Glutamatergic neuron (in vitro differentiated cells): ENCODE measurements at places on chromosomes 4 and X. TPM values are rescaled to one million over a fixed set of nuclear protein-coding genes. Genes with fewer than 3 reads are reported as not detected.

- no peak for DNase-seq
Measured at GRCh38 chrX:43500996-43501694, 155.0 kb upstream of the MAOA start.

GRCh38 chr4:153387981-153388380 is 43.5 kb downstream of the MND1 start:
- DNase-seq: no peak

- DNase-seq: peak; percentile 17
Measured at GRCh38 chr4:3452376-3452775, 10.6 kb downstream of the HGFAC start.

DNA sequence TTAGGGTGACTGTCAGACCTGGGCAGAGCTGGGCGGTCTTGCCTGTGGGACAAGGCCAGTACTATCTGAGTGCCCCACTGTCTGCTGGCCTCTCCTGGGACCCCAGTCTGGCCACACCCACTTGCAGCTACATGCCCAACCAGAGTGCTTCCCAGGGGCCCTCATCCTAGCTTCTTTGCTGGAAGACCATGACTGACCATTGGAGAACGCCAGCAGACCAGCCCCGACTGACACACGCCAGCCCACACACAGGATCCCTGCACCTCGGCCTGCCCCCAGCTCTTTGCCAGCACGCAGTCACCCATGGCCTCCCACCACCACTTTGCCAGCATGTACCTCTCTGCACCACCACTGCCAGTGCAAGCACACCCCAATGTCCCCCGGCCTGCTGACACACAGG is 585.7 kb downstream of the ZNF674 start:
- no peak for DNase-seq

- peak; percentile 16 for DNase-seq
Measured at GRCh38 chr4:64341711-64342110, 67.5 kb downstream of the TECRL start.

DNA sequence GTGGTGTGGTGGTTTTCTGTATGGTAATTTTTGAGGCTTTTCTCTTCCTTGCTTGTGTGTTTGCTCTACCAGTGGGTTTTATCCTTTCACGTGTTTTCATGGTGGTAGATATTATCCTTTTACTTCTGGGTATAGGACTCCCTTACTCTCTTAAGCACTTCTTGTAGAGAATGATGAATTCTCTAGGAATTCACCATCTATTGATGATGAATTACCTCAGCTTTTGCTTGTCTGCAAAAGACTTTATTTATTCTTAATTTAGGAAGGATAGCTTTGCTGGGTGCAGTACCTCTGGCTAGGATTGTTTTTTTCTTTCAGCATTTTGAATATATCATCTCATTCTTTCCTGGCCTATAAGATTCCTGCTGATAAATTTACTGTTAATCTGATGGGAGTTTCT is 415.3 kb downstream of the PDGFC start:
- no peak for DNase-seq

GRCh38 chrX:48891402-48892288 is 5.9 kb downstream of the TIMM17B start:
- DNase-seq: peak; percentile 83

- DNase-seq: no peak
Measured at GRCh38 chr4:67910585-67910905, 26.7 kb upstream of the TMPRSS11D start.

DNA sequence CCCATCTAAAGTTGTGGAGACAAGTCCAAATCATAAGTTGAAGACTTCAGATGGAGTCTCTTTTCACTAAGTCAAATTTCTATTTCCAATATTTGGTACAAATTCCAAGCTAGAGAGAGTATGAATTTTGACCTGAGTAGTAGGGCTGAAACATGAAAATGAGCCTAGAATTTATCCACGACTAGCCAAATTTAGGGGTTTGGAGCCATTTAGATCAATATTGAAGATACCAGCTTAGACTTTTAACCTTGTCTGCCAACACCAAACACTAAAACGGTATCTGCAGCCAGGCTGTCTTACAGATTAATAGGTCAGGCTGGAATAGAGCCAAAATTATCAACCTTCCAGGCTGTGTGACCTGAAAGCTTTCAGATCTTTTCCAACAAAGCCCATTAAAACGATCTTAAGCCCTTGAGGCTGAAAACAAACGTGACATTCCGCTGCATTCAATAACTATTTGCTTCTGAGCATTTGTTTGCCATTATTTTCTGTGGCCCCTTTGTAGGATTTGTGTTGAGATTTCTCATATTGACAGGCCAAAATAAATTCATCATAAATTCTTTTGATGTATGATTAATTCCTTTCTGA is 268.7 kb upstream of the DKK2 start:
- no peak for DNase-seq

DNA sequence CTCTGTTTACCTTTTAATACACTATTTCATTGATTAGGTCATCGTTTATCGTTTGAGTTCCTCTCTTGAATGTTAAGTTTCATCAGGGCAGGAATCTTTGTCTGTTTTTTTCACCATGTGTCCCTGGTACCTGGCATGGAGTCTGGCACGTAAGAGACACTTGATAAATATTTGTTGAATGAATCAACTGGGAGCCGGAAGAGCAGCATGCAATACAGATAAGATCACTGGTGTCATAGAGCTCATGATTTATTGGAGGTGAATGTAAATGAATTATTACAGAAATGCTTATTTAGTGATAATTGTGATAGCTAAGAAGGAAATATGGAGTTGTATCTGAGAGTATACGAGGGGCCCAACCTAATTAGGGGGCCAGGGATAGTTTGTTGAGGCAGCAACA is 62.8 kb downstream of the UCHL1 start:
- DNase-seq: no peak

GRCh38 chr4:56674984-56675383 is 6.1 kb downstream of the HOPX start:
- no peak for DNase-seq

DNA sequence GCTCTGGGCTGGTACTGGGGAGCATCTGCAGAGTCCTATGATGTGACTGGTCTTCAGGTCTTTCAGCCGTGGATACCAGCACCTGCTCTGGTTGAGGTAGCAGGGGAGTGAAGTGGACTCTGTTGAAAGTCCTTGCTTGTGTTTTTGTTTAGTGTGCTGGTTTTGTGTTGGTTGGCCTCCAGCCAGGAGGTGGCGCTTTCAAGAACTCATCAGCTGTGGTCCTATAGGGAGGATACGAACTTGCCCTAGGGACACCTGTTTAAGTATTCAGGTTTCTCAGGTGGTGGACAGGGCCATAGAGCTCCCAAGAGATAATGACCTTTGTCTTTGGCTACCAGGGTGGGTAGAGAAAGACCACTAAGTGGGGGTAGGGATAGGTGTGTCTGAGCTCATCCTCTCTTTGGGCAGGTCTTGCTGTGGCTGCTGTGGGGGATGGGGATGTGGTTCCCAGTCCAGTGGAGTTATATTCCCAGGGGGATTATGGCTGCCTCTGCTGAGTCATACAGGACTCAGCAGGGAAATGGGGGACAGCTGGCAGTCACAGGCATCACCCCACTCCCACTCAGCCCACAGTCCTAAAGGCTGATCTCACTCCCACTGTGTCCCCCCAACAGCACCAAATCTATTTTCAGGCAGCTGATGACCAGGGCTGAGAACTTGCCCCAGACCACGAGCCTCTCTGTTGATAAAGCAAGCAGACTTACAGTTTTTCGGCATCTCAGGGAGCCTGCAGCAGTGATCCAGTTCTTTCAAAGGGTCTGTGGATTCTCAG is 24.1 kb downstream of the MSMO1 start:
- no peak for DNase-seq

- DNase-seq: no peak
Measured at GRCh38 chr4:111991797-111992196, 153.5 kb upstream of the FAM241A start.

DNA sequence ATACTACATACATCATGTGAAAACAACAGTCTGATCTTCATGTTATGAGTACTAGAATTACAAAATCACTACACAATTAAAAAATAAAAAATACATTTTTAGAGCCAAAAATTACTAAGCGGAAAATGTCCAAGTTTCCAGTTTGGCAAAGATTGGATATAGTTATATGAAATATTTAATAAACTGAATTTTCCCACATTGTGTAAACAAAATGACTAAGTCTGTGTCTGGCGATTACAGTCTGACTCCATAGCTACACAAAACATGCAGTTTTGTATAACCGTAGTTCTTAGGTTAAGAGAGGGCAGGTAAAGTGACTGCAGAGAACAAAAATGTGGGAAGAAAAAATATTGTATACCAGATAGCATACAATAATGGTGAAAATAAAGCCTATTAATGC is 59.2 kb upstream of the TMEM47 start:
- no peak for DNase-seq

DNA sequence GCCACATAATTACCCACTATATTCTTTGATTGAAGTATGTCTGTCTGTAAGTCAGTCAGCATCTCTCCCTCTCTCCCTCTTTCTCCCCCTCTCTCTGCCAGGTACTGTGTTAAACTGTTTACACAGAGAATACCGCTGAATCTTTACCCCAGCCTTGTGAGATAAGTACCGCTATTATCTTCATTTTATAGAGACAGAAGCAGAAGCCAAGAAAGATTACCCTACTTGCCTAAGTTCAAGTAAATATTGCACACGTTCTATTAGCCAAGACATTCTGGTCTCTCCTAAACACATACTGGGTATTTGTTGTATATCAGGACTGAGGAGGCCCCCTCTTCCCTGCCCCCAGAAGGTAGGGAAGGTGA is 695 bp upstream of the GPR101 start:
- no peak for DNase-seq

DNA sequence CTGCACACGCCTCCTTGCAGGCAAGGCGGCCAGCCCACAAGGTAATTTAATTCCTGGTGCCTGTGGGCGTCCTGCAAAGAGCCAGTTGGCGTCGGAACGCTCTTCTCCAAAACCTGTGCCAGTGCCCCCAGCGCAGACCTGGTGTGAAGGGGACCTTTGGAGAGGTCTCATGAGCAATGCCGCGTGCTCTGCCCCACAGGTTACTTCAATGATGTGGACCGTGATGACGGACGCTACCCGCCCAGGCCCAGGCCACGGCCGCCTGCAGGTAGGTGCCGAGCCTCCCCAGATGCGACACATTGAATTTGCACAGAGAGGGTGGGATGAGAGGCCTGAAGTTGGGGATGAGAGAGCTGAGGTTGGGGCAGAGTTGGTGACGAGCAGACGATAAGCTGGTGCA is 34.4 kb upstream of the GYG2 start:
- no peak for DNase-seq

DNA sequence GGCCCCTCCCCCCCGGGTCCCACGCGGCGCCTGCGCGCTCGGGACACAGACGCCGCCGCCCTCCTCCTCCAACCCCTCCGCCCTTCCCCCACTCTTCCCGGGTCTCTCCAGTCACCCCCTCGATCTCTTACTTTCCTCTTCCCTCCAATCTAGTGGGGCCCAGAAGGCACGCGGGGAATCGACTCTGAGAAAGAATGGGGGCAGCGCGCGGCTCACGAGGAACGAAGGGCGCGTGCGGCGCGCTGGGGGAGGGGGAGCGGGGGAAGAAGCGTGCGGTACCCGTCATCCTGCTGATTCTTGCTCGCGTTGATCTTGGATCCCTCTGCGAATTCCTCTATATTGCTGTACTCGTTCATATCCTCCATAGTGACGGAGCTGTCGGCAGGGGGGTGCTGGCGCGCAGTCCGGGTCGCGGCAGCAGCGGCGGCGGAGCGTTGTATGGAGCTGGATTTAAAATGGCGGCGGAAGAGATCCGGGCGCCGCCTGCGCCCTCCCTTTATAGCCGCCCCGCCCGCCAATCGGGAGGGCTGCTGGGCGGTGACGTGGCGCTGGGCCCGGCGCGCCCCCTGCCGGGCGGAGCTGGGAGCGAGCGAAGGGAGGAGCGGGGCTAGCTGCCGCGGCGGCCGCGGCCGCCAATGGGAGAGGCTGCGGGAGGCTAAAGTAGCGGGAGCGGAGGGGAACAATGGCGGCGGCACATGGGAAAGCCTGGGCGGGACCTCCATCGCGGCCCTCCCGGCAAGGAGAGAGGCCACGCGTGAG is 1.1 kb downstream of the HNRNPDL start:
- peak; percentile 95 for DNase-seq

DNA sequence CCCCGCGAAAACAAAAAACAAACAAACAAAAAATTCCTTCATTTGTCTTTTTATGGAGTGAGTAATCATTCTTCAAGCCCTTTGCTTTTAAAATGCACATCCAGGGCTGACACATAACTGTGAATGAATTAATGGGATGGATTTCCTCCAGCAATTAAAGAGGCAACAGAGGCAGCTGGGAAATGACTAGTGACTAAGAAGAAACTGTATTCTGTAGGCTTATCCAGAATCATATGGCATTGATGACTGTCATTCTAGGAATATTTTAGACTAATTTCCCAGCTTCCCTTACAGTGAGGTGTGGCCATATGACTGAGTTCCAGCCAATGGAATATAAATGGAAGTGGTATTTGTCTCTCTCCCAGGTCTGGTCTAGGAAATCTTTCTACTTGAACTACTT is 46.8 kb upstream of the PDE5A start:
- no peak for DNase-seq

DNA sequence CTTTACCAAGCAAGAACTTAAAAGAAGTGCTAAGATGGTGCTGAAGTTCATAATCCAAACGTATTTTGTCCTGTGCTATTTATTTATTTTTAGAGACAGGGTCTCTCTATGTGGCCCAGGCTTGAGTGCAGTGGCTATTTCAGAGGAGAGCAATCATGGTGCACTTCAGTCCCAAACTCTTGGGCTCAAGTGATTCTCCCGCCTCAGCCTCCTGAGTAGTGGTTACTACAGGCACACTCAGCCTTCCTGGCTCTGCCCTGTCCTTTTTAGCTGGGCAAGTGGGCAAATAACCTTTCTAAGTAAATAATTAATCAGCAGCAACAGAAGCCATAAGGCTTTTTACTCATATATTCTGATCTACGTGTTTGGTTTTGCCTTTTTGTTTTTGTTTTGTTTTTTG is 2.6 kb downstream of the NSD2 start:
- no peak for DNase-seq

GRCh38 chr4:47374477-47374876 is 89.0 kb downstream of the COMMD8 start:
- no peak for DNase-seq

Gene MEPE
- total RNA-seq: not detected

Gene H2BW2
- total RNA-seq: not detected

Gene DIAPH2
- total RNA-seq: 3.8 TPM

Gene GPRASP2
- 24.6 TPM for total RNA-seq

Gene ASB9
- total RNA-seq: not detected

Gene CLDN34
- not detected for total RNA-seq

Gene IBSP
- total RNA-seq: not detected

Gene FAM241A
- total RNA-seq: 1.2 TPM

Gene TEX13B
- not detected for total RNA-seq

Gene MAGEB4
- total RNA-seq: not detected

Gene PF4V1
- total RNA-seq: not detected

Gene ASB5
- total RNA-seq: not detected

Gene UGT2B7
- total RNA-seq: not detected

Gene NLRP2B
- not detected for total RNA-seq
